Breast epithelium (tissue), 4 donors: ENCODE measurements at places on chromosomes 5 and 9.

GRCh38 chr5:118988866-118989180 lies 476 bp upstream of the DTWD2 start:
- peak overlapping the region; percentile 89 for H3K4me3 ChIP-seq
- no peaks in the 10 kb centered on the region for H3K36me3 ChIP-seq
- H3K27ac ChIP-seq = peak overlapping the region; percentile 91
- DNase-seq = no peak
- no peaks in the 10 kb centered on the region for H3K27me3 ChIP-seq
- no peaks in the 10 kb centered on the region for H3K4me1 ChIP-seq

DNA sequence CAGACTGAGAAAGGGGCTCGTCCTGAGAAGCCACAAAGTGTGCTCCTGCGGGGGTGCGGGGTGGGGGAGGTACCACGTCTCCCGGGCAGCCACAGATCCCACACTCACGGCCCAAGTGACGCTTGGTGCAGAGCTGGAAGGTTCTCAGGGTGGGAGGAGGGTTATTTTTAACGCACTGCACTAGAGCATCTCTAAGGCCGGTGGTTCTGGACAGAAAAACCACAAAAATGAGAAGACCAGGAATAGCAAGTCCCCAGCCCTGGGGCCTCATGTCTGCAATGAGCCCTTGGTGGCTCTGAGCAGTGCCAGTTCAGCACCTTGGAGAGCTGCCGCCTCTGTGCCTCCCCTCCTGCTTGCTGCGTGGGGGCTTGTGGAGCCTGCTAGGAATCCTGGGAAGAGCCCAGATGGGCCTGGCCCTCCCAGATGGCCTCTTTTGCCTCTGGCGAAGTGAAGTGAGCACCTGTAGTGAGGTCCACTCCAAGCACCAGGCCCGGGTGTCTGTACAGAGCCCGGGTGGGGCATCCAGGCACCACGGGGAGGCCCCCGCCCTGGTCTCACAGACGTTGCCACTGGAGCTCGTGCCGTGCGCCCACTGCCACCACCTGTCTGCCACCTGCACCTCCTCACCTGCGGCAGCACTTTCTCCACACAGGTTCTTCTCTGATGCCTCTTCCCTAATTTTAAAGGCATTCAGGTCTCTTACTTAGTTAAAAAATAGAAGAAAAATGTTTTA lies 48.9 kb upstream of the CACNA1B start:
- H3K27me3 ChIP-seq = no peaks in the 10 kb centered on the region
- no peak for DNase-seq
- H3K4me3 ChIP-seq = no peak overlapping the region
- H3K4me1 ChIP-seq = no peaks in the 10 kb centered on the region
- H3K27ac ChIP-seq = no peak overlapping the region

- no peaks in the 10 kb centered on the region for H3K36me3 ChIP-seq
- DNase-seq = no peak
- no peak overlapping the region for H3K4me3 ChIP-seq
- no peak overlapping the region for H3K27ac ChIP-seq
Observed at GRCh38 chr5:74179701-74180100, 460.8 kb downstream of the ENC1 start.

- no peak for DNase-seq
- H3K4me3 ChIP-seq = no peak overlapping the region
- H3K27ac ChIP-seq = no peak overlapping the region
- H3K27me3 ChIP-seq = no peaks in the 10 kb centered on the region
- no peaks in the 10 kb centered on the region for H3K36me3 ChIP-seq
Observed at GRCh38 chr9:96342571-96343245, 40.7 kb upstream of the HSD17B3 start.

DNA sequence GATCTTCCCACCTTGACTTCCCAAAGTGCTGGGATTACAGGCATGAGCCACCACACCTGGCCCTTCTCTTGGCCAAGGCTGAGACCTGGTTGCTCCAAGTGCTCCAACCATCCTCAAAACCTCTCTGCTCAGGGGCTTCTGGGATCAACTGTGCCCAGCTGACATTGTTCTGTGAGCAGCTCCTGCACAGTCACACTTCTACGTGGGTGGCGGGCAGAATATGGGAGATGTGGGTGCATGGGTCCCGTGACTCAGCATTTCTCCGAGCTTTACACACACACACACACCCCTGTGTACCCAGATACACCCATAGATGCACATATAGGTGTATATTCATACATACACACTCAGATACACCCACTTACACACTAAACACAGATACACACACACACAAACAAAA lies 10.5 kb upstream of the MYORG start:
- H3K27ac ChIP-seq = no peak overlapping the region
- H3K4me3 ChIP-seq = no peak overlapping the region
- H3K27me3 ChIP-seq = no peaks in the 10 kb centered on the region

DNA sequence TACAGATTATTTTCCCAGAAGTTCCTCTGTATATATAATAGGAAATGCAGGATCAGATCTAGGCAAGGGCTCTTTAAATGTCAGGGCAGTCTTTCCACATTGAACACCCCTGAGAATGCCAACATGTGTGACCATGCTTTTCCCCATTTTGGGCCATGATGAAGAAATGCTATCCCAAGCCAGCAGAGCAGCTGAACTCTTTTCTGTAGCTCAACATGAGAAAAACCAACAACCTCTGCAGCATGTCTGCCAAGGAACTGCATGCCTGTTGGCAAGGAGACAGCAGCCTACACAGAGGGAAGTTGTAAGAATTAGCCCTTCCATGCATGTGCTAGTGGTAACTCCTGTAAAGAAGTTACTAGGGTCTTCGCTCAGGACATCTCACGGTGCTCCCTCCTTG lies 9.5 kb upstream of the IFNK start:
- no peaks in the 10 kb centered on the region for H3K4me1 ChIP-seq
- H3K27ac ChIP-seq = no peak overlapping the region
- H3K27me3 ChIP-seq = no peaks in the 10 kb centered on the region
- no peak overlapping the region for H3K4me3 ChIP-seq
- H3K36me3 ChIP-seq = no peaks in the 10 kb centered on the region
- no peak for DNase-seq

DNA sequence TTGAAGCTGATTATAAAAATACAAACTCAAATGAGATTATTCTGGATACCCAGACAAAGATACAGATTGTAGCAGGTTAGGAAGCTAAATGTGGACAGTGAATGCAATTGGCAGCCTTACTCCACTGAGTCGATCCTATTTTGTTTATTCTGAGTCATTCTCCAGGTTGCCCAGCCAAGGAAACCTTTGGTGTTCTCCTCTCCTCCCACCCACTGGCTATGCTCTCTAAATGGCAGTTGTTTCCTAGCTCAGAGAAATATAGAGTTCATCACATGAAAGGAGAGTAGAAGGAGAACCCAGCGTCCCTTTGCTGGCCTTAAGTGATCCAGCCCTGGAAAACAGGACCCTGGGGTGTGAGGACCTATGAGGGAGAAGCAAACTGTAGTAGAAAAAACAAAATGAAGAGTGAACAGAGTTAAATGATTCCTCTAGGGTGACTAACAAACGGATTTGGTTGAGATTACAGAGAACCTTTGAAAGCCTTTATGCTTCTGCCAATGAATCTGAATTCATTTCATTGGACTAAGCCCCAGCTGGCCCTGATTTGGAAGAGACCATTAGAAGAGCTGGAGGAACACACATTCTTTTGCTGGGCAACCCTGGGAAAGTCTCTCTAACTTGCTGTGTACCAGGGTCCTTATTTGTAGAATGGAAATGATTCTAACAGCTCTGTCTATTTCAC lies 95.1 kb downstream of the BRINP1 start:
- no peak overlapping the region for H3K4me3 ChIP-seq
- H3K36me3 ChIP-seq = no peaks in the 10 kb centered on the region
- peaks cover 8% of the 10 kb centered on the region for H3K4me1 ChIP-seq

DNA sequence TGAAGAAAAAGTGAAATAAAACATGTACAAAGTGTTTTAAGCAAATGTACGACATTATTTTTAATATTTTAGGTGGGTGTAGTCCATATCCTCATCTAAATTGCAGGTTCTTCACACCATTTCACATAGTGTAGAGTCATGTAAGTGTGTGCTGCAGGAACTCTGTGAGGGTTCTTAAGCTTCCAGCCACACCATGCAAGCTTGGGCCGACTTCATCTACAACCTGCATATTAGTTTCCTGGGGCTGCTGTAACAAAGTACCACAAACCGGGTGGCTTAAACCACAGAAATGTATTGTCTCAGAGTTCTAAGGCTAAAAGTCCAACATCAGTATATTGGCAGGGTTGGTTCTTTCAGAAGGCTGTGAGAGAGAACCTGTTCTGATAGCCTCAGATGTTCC lies 10.2 kb downstream of the PAM start:
- H3K27ac ChIP-seq = no peak overlapping the region
- no peaks in the 10 kb centered on the region for H3K4me1 ChIP-seq
- H3K36me3 ChIP-seq = no peaks in the 10 kb centered on the region
- H3K27me3 ChIP-seq = no peaks in the 10 kb centered on the region

DNA sequence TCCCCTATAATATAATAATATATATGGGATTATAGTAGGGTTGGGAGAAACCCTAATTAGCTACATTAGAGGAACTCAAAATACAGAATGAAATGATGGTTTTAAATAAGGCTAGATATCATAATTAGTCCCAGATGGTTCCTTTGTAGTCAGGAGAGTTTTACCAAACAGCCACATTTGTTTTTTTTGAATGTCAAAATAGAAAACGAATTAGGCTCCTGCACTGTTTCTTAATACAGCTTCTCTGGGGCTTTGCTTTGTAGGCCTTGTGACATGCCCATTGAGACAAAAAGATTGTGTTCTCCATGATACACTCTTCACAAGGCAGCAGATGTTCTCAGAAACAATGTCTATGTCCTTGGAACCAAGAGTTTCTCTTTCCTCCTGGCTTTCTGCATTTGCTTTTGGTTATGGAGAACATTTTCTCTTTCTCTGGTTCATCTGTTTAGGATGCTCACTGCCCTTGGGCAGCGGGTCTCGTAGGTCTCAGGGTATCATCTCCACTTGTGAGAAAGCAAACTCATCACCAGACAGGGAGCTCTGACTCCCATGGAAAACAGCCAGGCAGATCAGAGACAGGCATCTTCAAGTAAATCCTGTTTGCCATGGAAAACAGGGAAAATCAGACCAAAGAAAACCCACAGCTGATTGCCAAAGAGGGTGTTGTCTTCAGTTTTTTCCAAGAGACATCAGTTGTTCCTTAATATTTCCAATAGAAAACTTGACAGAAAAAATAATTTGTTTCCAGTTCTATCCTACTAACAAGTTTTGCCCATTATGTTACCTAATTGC lies 54.1 kb upstream of the RPS23 start:
- H3K4me1 ChIP-seq = no peaks in the 10 kb centered on the region
- no peak for DNase-seq
- no peak overlapping the region for H3K4me3 ChIP-seq

DNA sequence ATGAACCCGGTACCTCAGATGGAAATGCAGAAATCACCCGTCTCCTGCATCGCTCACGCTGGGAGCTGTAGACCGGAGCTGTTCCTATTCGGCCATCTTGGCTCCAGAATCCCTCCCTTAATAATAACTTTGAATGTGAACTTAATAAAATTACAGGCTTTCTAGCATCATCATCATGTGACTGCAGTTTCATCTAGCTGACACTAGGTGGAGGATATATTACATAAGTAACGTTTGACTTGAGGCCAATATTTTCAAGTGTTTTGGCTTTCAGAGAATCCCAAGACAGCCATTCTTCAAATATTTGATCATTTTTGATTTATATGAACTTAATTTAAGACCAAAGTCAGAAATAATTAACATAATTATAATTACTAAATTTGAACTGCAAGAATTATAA lies 474.9 kb upstream of the CDH10 start:
- H3K27ac ChIP-seq = no peak overlapping the region
- H3K27me3 ChIP-seq = no peaks in the 10 kb centered on the region
- no peaks in the 10 kb centered on the region for H3K36me3 ChIP-seq
- DNase-seq = no peak
- H3K4me3 ChIP-seq = no peak overlapping the region

DNA sequence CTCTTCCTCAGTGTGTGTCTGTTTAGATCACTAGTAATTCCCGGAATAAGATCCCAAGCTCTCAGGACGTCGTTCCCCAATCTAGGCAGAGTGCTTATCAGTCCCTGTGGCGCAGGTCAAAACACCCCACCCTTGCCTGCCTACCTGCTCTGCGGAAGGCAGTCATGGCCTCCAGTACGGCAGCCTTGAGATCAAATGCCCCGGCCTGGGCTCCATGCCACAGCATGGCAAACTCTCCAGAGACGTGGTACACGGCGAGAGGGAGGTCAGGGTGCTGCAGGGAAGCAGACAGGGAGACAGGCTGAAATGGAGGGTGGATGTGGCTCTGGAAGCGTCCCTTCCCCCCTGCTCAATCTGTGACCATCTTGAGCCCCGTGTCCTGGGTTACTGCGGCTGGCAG lies 12.0 kb upstream of the HDHD3 start:
- H3K27ac ChIP-seq = no peak overlapping the region
- H3K36me3 ChIP-seq = peaks cover 7% of the 10 kb centered on the region
- no peaks in the 10 kb centered on the region for H3K27me3 ChIP-seq
- H3K4me1 ChIP-seq = no peaks in the 10 kb centered on the region
- no peak overlapping the region for H3K4me3 ChIP-seq
- DNase-seq = no peak

DNA sequence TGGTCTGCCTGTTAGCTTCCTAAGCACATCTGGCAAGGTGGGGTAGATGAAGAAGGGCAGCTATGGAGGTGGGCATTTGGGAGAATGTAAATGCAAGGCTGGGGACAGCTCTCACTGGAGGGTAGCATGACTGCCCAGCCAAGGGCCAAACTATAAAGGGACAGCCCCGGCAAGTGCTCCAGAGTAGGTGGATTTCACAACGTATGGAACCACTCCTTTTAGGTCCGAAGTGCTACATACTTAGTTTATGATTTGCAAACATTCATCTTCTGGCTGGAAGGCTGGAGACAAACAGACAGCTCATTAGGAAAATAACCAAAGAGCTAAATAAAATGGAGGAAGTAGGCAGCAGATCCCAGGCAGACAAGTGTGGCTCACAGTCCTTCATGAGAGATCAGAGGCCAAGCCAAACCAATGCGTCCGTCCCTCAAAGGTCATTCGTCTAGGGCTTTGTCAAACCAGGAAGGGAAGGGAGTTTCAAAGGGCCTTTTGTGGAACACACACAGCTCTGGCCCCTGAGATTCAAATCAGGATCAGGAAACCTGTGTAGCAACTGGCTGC lies 42.5 kb upstream of the GLRX start:
- DNase-seq = no peak
- H3K4me1 ChIP-seq = no peaks in the 10 kb centered on the region
- no peak overlapping the region for H3K4me3 ChIP-seq
- peak overlapping the region; percentile 34 for H3K27ac ChIP-seq
- no peaks in the 10 kb centered on the region for H3K27me3 ChIP-seq

- H3K27ac ChIP-seq = peak overlapping the region; percentile 63
- H3K4me1 ChIP-seq = no peaks in the 10 kb centered on the region
- no peak for DNase-seq
- H3K4me3 ChIP-seq = peak overlapping the region; percentile 19
Observed at GRCh38 chr5:57784121-57784520, 301.5 kb upstream of the ACTBL2 start.

GRCh38 chr9:4143936-4144717 lies 155.7 kb downstream of the GLIS3 start:
- no peaks in the 10 kb centered on the region for H3K4me1 ChIP-seq
- no peaks in the 10 kb centered on the region for H3K27me3 ChIP-seq
- DNase-seq = no peak
- no peak overlapping the region for H3K27ac ChIP-seq
- no peaks in the 10 kb centered on the region for H3K36me3 ChIP-seq
- no peak overlapping the region for H3K4me3 ChIP-seq

- no peak overlapping the region for H3K4me3 ChIP-seq
- H3K27me3 ChIP-seq = no peaks in the 10 kb centered on the region
- no peaks in the 10 kb centered on the region for H3K36me3 ChIP-seq
- no peak for DNase-seq
- H3K27ac ChIP-seq = peak overlapping the region; percentile 38
Observed at GRCh38 chr5:123154886-123155445, 65.9 kb downstream of the PRDM6 start.
